ENCODE measurements at places on chromosomes 2 and 18.

DNA sequence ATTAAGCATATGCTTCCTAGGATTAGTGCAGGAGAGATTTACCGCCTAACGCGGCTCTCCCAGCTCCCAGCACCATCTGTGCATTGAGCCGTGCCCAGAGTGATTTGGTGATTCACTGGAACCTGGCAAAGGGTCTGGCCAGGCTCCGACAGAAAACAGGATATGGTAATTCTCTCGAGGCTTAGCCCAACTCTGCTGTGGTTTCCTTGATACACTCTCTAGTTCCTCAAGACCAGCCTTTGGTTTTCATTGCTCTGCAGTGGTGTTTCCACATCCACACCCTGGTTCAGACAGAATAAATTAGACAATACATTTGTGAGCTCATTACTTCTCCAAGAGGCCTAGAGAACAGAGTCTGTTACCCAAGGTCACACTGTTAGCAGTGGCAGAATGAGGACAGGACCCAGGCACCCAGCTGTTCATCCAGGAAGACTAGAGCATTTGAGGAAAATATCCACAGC lies 23.0 kb upstream of the SMAD2 start:
- DNase-seq, result no peak

- no peak for DNase-seq
These were observed 199.2 kb downstream of the KCNS3 start for GRCh38 chr2:18077704-18078103.

GRCh38 chr2:75561566-75562512 lies 1.1 kb upstream of the EVA1A start:
- DNase-seq, result no peak

GRCh38 chr2:85329181-85329651 lies 1.4 kb upstream of the TGOLN2 start:
- no peak for DNase-seq

GRCh38 chr2:3505771-3506170 lies 13.6 kb downstream of the ADI1 start:
- DNase-seq, result no peak

DNA sequence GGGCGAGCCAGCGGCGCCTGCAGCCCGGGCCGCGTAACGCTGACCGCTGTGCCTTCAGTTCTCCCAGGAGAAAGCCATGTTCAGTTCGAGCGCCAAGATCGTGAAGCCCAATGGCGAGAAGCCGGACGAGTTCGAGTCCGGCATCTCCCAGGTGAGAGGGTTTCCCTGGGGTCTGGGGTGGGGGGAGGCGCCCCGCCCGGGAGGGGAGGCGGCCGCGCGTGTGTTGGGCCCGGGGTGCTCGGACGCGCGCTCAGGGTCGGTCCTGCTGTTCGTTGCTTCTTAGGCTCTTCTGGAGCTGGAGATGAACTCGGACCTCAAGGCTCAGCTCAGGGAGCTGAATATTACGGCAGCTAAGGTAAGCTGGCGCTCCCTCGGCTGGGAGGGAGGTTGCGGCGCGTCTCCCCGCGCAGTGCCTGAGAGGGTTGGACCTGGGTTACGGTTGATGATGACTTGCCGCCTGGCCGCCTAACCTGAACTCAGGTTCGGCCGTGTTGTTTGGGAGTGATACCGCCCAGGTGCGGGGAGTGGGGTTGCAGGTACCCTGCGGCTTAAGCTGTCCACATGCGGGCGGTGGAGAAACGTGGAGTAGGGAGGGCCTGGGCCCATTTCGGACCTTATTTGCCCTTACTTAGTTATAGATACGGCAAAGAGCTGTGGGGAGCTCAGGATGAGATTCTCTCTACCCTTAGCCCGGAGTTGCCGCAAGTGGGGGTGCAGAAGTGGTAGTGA lies 638 bp downstream of the RPS7 start:
- DNase-seq, result no peak

DNA sequence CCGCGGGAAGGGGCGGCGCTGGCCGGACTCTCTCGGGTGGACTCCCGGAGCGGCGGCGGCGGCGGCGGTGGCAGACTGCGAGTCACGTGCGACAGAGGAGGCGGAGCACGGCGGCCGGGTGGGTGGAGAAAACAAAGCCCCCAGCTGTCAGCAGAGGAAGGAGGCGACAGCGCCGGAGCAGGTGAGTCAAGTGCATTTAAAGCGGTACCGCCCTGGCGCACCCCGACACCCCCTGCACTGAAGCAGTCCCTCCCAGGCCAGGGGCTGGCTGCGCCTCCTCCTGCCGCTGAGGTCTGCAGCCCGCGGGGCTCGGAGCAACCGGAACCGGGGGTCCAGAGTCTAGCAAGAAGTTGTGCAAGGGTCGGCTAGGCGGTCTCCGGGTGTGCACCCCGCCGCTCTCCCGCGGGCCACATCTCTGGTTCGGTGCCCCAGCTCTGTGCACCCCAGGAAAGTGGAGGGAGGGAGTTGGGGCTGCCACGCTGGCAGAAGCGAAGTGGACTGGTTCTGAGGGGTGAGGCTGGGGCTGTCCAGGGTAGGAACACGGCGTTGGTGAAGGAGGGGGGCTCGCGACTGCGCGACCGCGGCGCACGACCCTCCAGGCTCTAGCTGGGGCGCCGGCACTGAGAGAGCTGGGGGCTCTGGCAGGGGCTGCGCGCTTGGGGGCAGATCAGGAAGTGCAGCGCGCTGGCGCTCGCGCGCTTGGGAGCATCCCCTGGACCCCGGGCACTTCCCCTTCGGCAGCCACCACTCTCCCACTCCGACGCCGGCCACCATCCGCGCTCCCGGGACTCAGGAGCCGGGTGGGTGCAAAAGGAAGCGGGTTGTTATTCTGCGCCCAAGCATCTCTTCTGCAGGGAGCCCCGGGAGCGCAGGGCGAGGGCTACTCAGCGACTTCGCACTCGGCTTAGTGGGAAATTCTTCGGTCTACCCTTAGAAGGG lies 64.0 kb upstream of the MAPRE2 start:
- DNase-seq, result peak; percentile 81

DNA sequence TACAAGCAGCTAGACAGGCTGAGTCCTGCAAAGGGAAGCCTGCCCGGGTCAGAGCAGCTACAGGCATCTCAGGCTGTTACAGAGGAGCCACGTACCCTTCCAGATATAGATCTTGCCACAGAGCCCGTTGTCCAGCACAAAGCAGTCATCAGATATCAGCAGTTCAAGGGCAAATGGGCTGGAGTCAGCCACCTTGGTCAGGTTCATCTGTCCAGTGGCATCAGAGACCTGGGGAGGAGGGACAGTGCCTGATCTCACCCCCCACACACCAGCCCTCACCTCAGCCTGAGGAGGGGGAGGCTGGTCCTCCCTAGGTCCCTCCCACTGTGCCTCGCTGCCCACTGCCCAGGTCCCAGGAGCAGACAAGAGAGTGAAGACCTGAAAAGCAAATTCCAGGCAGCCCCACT lies 12.2 kb downstream of the CAPG start:
- no peak for DNase-seq

DNA sequence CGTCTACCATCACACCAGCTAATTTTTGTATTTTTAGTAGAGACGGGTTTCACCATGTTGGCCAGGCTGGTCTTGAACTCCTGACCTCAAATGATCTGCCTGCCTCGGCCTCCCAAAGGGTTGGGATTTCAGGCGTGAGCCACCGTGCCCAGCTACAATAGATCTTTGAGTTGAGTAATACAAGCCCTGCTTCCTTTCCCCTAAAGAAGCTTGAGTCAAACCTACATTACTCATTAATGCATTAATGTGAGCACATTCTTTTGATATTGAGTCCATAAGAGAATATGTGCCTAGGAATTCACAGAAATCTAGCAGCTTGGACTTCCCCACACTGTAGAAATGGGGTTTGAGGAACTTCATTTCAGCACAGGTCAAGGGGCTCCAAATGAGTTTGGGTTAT lies 39.6 kb downstream of the PSMG2 start:
- DNase-seq, result no peak

- DNase-seq, result no peak
These were observed 478.5 kb upstream of the ID2 start for GRCh38 chr2:8203364-8203763.

DNA sequence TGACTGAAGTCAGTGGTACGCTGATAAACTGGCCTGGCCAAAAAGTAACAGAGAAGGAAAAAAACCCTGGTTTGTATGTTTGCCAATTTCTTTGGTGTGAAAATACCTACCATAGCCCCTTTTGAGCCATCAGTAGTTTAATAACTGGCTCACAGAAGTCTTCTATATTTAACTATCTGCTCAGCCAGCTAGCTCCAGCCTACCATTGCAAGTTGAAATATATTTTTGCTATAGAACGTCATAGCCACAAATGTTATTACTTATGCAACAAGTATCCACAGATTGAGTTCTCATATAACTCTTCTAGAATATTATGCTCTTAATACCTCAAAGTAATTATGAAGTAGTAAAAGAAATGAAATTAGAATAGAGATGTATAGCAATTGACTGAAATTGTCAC lies 25.2 kb downstream of the RPE start:
- no peak for DNase-seq

- no peak for DNase-seq
These were observed 16.5 kb downstream of the CNRIP1 start for GRCh38 chr2:68303033-68303901.

DNA sequence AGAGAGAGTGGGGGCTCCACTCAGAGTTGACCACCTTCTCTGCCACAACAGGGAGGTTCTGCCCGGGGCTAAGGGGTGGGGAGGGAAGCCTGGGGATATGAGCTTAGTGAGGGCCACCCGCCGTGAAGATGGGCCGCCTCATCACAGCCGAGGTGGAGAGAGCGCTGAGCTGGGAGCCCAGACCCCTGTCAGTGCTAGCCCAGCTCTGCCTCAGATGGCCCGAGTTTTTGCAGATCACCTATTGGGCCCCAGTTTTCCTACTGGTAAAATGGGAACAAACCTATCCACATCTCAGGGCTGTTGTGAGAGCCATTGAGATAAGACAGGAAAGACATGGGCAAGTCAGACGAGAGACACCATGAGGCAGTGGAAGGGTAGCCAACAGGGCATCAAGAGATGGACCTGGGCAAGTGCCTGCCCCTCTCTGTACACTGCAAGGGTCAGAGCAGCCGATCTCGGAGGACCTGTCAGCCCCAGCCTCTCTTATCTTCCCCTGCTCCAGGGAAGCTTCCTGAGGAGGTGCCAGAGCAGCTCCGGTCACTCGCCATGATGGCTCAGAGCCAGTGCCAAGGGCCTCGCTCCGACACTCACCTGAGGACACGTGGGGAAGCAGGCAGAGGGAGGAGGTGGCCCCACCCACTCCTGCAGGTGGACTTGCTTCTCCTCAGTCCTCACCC lies 88.9 kb downstream of the MCFD2 start:
- DNase-seq, result no peak

GRCh38 chr2:135913727-135914365 lies 37.6 kb upstream of the MCM6 start:
- no peak for DNase-seq

DNA sequence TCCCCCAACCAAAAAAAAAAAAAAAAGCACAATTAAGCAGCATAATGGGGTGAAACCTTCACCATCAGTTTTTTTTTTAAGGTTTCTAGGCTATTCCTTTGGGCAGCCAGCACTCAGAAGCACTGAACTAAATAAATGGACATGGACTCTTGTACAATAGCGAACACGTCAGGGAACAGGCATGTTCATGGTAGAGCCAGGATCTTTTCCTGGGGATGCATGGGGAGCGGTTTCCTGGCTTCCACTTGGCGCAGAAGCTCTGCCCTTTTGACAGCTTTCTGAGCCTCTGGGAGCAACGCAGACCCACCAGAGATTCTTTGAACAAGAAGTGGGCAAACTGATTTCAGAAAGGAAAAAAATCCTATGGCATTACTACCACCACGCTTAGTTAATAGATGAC lies 35.0 kb downstream of the ALPK2 start:
- DNase-seq, result no peak

DNA sequence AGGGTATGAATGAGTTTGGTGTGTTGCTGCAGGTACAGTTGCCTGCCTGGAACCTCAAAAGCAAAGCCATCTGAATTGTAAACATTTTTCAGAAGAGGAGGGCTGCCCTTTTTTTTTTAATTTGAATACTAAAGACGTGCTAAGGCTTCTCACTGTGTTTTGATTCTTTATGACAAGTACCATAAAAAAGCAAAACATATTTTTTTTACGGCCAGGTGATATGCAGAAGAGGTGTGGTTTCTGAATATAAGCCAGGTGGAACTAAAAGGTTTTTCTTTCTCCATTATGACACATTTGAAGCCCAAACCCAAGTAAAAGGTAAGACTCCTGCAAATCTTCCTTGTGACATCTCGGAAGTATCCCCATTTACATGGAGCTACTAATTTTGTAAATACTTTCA lies 246.3 kb downstream of the IRS1 start:
- DNase-seq, result no peak

GRCh38 chr2:3163401-3163800 lies 214.2 kb downstream of the EIPR1 start:
- DNase-seq, result no peak

DNA sequence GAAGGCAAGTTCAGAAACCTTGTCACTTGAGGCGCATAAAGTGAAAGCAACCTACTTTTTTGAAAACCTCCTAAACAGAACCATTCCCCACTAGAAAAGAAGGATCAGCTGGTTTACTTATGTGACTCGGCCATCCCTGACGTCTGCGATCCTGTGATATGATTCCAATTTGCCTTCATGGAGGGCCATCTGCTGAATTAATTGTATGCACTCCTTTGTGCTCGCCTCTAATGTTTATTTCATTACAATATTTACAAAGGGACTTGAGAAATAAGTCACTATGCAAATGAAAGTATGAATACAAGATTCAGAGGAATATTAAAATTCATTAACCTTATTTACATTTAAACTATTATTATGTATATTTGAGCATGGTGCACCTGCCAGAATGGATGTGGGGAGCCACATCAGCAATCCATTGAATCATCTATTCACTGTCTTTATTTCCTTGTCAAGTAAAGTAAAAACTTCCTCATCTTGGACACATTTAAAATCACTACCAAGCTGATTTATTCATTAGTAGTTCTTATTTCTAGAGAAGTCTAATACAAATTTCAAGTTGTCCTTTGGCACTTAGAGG lies 96.5 kb downstream of the RBM43 start:
- DNase-seq, result no peak

- DNase-seq, result no peak
These were observed 29.3 kb downstream of the SERPINE2 start for GRCh38 chr2:224009605-224010315.

GRCh38 chr18:78993014-78993926 lies 13.7 kb downstream of the SALL3 start:
- no peak for DNase-seq

DNA sequence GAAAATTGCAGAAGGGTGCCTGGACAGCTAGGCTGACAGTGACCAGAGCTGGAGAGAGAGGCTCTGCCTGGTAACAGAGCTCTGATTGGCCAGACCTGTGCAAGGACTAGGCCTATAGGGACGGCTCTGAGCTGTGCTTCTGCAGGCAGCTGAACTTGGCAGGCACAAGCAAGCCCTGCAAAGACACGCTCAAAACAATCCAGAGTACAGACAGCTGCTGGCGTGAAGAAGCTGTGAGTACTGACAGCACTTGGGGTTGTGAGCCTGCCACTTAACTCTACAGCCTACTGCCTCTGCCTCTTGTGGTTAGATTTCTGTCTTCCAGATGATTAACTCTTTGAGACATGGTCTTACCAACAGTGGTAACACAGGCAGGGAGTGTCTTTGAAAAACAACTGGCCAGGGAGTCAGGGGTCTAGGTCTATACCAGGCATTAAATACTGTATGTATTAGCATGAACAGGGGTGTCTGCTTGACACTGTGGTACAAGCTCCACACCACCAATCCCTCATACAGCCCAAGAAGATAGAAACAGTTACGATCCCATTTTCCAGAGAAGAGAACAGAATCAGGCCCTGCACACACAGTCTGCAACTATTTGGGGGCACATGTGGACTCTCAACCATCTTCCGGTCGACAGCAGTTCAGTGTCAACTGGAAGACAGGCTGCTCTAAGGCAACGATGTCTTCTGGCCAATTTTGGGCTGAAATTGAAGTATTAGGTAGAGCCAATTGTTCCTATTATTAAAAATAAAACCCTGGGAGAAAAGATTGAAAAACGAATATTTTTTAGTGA lies 568.4 kb downstream of the TNS1 start:
- DNase-seq, result peak; percentile 87

Measured in NCI-H510A (cell line).